Right lobe of liver (tissue), 6 donors: ENCODE measurements at places on chromosomes 6 and 20. TPM values are rescaled to one million over a fixed set of nuclear protein-coding genes. Genes with fewer than 3 reads are reported as not detected.

HAO1 gene
- 132 TPM for total RNA-seq

DNA sequence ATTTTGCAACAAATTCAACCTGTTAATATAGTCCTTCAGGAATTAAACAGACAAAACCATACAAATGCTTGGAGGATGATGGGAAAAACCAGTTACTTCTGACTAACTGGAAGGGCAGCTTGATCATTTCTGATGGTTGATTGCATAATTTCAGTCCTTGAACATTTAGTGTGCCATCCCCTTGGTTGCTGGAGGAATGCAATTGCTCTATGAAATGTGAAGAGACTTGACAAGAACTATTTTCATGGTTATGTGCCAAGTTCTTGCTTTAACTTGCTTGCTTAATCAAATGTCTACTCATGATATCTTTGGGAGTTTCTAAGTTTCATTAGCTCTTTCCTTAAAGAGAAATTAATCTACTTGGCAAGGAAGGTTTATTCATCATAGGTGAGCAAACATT, 45.2 kb downstream of the ANKEF1 start:
- no peak for DNase-seq
- no peak overlapping the region for H3K4me3 ChIP-seq
- no peaks in the 10 kb centered on the region for H3K36me3 ChIP-seq
- no peaks in the 10 kb centered on the region for H3K4me1 ChIP-seq
- H3K27me3 ChIP-seq, result no peaks in the 10 kb centered on the region
- H3K27ac ChIP-seq, result no peak overlapping the region

DNA sequence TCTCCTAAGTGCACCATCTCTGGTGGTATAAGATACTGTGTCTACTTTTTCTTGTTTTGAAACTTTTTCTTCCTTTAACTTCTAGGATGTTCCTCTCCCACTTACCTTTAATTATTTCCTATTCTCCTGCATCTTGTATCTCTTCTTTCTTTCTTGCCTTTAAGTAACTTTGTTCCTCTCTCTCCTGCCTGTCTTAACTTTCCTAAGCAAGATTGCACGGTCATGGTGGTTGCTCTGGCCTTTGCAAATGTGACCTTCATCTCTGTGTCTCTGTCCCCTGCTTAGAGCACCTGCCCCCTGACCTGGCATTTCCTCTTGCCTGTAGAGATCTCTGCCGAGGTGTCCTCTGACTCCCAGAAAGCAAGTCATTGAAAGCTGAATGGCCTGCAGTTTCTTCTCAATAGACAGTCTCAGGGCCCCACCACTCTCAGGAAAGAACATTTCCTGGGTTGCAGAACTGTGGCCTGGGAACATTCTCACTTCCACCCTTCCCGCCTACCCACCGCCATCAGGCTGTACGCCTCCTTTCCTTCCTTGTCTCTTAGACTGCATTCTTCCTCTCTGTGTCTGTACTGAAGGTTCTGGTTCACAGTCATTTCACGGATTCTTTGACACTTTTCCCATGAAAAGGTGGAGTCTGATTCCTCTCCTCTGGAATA, 12.8 kb downstream of the ZDHHC14 start:
- no peaks in the 10 kb centered on the region for H3K36me3 ChIP-seq
- no peaks in the 10 kb centered on the region for H3K27me3 ChIP-seq

GRCh38 chr6:83467620-83468036, 36.8 kb upstream of the ME1 start:
- H3K27ac ChIP-seq, result no peak overlapping the region
- H3K27me3 ChIP-seq, result no peaks in the 10 kb centered on the region
- no peak overlapping the region for H3K4me3 ChIP-seq
- no peaks in the 10 kb centered on the region for H3K4me1 ChIP-seq
- DNase-seq, result peak; percentile 46
- H3K36me3 ChIP-seq, result no peaks in the 10 kb centered on the region

DNA sequence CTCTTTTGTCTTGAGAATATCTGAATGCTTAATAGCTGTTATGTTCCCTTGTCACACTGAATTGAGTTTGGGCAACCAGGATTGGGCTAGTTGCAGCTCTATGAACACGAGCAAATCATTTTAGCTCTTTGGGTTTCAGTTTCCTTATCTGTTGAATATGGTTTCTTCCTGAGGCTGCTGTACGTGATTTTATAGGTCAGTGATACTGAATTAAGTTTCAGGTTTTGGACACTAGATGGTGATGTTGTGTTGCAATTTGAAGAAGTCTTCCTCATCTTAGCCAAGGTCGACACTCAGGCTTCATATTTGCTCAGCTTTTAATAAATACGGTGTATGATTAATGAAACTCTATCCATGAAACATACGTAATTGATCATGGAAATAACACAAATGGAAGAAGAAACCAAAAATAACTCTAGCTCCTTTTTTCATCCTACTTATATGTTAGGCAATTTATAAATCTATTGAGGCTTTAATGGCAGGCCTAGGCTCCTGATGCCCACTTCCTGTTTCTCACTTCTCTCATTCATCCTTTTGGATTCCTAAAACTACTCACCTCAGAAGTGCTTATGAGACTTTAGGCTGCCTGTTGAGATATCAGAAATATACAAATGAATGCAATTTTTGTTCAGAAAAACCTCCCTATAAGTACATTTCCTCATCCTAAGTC, 354.1 kb upstream of the MAP3K7 start:
- no peak overlapping the region for H3K4me3 ChIP-seq
- no peak for DNase-seq
- H3K36me3 ChIP-seq, result no peaks in the 10 kb centered on the region
- H3K27me3 ChIP-seq, result no peaks in the 10 kb centered on the region
- H3K27ac ChIP-seq, result no peak overlapping the region
- H3K4me1 ChIP-seq, result no peaks in the 10 kb centered on the region

DNA sequence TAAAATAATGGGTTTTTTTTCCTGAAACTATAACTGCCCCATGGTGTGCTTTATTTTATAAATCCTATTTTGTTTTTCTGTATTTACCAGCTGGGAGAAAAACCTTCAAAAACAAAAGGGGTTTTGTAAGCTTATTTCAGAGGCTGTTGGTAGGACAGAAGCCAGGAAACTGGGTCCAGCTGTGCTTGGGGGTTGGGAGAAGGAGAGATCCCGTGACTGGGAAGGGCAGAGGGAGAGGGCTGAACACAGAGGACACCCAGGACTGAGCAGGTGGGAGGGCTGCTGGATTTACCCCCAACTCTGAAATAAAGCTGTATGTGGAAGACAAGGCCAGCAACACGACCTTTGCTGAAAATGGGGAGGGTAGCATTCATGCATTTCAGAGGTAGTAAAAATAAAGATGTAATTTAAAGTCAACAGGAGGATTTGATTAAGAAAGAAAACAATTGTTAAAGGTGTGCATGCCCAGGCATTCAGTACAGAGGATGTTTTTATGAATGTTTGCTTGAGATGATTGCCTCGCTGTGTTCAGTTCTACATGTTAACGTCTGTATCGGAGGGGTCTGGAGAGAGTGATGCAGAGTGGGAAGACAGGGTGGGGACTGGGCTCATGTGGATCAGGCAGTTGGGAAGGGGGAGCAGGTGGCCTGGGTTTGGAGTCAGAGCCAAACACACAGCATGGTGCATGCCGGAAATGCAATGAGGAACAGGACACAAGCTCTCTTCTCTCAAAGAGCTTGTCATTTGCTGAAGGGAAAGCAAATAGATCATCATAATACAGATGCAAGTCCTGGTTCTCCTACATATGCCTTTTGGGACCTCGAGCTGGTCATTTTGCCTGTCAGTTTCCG, 21.4 kb downstream of the ARFGEF3 start:
- no peak for DNase-seq
- no peaks in the 10 kb centered on the region for H3K4me1 ChIP-seq
- no peaks in the 10 kb centered on the region for H3K27me3 ChIP-seq
- H3K4me3 ChIP-seq, result no peak overlapping the region
- H3K27ac ChIP-seq, result no peak overlapping the region
- H3K36me3 ChIP-seq, result no peaks in the 10 kb centered on the region

- peaks cover 2% of the 10 kb centered on the region for H3K4me1 ChIP-seq
- DNase-seq, result no peak
- no peaks in the 10 kb centered on the region for H3K36me3 ChIP-seq
- H3K27me3 ChIP-seq, result no peaks in the 10 kb centered on the region
- H3K4me3 ChIP-seq, result no peak overlapping the region
- no peak overlapping the region for H3K27ac ChIP-seq
Measured at GRCh38 chr6:166618866-166619761, 7.9 kb downstream of the RPS6KA2 start.
